Astrocyte (in vitro differentiated cells and primary cell): ENCODE measurements at places on chromosomes 13 and 19.
A peak's percentile ranks its signal among the peaks of the same experiment; 100 is the strongest.

DNA sequence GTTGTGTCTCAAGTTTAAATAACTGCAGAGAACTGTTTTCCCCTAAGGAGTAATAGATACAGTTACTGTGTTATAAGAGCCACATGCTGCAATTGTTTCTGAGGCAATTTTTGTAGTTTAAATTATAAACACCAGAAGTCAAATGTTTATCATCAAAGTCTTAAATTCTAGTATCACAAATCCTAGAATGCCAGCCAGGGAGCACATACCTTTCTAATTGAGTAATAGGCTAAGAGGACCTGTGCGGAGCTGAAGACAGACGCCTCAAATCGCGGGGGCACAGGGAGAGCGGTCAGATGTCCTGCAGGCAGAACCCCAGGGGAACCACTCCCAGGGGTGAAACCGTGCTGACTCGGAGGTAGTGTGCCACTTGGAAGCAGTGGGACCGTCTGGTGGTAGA lies 65.2 kb upstream of the TNFRSF19 start:
- DNase-seq = peak; percentile 81
- H3K27me3 ChIP-seq = no peaks in the 10 kb centered on the region
- H3K4me3 ChIP-seq = no peak overlapping the region
- peak overlapping the region; percentile 98 for H3K27ac ChIP-seq

DNA sequence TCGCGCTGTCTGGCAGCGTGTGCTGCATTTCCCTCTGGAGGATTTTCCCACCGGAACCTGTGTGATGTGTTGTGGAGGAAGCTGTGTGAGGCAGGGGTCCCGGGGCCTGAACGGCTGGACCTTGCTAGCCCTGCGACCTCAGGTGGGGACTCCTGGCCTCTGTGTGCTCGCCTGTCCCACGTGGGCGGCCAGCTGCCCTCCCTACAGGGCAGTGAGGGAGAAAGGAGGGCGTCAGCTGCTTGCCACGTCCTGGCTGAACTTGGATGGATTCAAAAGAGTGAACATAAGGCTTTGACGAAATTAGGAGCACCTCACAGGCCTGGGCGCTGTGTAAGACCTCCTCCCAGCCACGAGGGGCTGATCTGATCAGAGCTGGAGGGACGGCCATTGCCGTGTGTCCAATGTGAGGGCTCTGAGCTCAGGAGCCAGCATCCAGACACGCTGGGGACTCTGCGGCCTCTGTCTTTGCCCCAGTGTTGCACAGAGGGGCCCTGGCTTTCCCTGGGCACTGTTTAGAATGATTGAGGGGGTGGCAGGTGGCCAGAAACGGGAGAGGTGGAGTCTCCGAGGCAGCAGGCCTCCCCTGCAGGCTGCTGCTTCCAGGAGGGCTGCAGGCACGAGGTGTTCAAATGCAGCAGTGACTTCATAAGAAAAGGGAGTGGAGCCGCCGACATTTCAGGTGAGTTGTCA lies 13.0 kb downstream of the TFDP1 start:
- no peaks in the 10 kb centered on the region for H3K27me3 ChIP-seq
- no peaks in the 10 kb centered on the region for H3K4me1 ChIP-seq
- no peak overlapping the region for H3K4me3 ChIP-seq
- no peak for DNase-seq
- peaks cover 10% of the 10 kb centered on the region for H3K36me3 ChIP-seq

DNA sequence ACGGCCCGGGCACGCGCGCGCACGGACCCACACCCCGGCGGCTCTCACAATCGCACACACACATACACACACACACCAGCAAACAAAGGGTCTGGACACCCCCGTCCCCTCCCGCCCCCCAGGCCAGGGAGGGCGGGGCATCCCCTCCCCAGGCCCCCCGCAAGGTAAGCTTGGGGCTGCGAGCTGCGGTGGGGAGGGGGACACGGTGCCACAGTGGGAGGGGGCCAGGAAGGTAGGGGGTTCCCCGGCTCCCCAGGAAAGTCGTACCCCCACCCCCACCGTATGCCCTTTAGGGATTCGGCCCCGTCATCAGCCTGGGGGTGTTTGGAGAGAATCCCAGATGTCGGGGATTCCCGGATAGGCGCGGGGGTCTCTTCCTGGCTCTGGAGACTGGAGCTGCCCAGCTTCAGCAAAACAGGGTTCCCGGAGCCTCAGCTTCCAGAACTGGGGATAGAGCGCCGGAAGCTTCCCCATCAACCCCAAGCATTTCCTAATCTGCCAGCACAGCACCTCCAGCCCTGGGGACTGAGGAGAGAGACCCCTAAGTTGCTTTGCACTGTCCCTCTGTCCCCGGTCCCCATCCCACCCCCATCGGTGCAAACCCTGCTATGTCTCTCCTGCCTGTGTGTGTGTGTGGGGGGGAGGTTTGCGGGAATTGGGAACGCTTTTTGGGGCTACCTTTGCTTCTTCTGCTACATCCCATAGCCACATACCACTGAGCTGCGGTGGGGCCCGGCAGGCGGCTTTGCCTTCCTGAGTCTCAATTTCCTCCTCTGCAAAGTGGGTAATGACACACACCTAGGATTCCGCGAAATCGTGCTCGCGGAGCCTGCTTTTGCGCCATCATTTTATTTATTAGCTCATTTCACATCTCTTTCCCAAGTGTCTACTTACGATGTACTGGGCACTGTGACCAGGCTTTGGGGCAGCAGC lies 1.8 kb upstream of the CDC37 start:
- DNase-seq = no peak
- H3K36me3 ChIP-seq = peaks cover 5% of the 10 kb centered on the region
- peaks cover 2% of the 10 kb centered on the region for H3K27me3 ChIP-seq

GRCh38 chr13:47858042-47859025 lies 142.7 kb downstream of the SUCLA2 start:
- no peaks in the 10 kb centered on the region for H3K36me3 ChIP-seq
- H3K27me3 ChIP-seq = no peaks in the 10 kb centered on the region
- H3K27ac ChIP-seq = no peak overlapping the region
- H3K4me1 ChIP-seq = no peaks in the 10 kb centered on the region

- no peak within 1 kb of the TSS for H3K27ac ChIP-seq
- peaks cover 8% of the 10 kb centered on the region for H3K4me1 ChIP-seq
- no peaks in the 10 kb centered on the region for H3K36me3 ChIP-seq
- peaks cover 34% of the 10 kb centered on the region for H3K27me3 ChIP-seq
These were observed at the start of gene GRIN3B for GRCh38 chr19:1000095-1000494. Gene GRIN3B (plus strand): TSS chr19:1000419. CDS start chr19:1000438, 19 bp downstream.

DNA sequence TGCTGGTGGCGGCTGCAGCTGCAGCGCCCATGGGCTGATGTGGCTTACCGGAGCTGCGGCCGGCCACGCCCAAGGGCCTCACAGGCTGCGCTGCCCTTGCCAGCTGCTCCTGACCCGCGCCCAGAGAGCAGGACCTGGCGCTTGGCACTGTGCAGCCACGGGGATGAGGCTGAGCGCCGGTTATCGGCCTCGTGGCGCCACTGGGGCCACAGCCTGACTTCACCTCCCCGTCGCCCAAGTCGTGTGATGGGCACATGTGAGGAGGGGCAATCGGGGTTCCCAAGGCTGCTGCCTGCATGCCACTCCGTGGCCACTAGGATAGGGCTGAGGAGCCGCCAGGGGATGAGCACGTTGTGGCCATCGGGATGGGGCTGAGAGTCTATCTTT lies 77.2 kb upstream of the PABPC3 start:
- DNase-seq = no peak
- no peaks in the 10 kb centered on the region for H3K4me1 ChIP-seq
- H3K27ac ChIP-seq = no peak overlapping the region
- H3K36me3 ChIP-seq = no peaks in the 10 kb centered on the region

- H3K4me1 ChIP-seq = peaks cover 3% of the 10 kb centered on the region
- H3K27ac ChIP-seq = no peak overlapping the region
- no peaks in the 10 kb centered on the region for H3K36me3 ChIP-seq
- DNase-seq = no peak
- H3K27me3 ChIP-seq = no peaks in the 10 kb centered on the region
These were observed 41.2 kb upstream of the ARGLU1 start for GRCh38 chr13:106609116-106609515.

GRCh38 chr13:39451301-39451700 lies 151.7 kb downstream of the LHFPL6 start:
- no peaks in the 10 kb centered on the region for H3K36me3 ChIP-seq
- peak; percentile 25 for DNase-seq
- no peak overlapping the region for H3K27ac ChIP-seq

DNA sequence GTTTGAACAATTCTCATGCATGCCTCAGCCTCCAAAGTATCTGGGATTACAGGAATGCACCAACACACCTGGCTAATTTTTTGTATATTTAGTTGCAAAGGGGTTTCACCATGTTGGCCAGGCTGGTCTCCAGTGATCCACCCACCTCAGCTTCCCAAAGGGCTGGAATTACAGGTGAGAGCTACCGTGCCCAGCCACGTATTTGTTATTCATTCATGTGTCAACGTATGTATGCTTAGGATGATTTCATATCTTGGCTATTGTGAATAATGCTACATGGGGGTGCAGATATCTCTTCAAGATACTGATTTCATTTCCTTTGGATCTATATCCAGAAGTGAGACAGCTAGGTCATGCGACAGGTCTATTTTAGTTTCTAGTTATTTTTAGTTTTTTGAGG lies 113.4 kb downstream of the TSHZ3 start:
- H3K27me3 ChIP-seq = no peaks in the 10 kb centered on the region
- H3K4me3 ChIP-seq = no peak overlapping the region
- H3K4me1 ChIP-seq = peaks cover 3% of the 10 kb centered on the region
- no peak overlapping the region for H3K27ac ChIP-seq
- no peak for DNase-seq

GRCh38 chr13:42409551-42409950 lies 137.6 kb downstream of the AKAP11 start:
- H3K27me3 ChIP-seq = no peaks in the 10 kb centered on the region
- no peak overlapping the region for H3K27ac ChIP-seq
- H3K4me1 ChIP-seq = no peaks in the 10 kb centered on the region
- no peak for DNase-seq

DNA sequence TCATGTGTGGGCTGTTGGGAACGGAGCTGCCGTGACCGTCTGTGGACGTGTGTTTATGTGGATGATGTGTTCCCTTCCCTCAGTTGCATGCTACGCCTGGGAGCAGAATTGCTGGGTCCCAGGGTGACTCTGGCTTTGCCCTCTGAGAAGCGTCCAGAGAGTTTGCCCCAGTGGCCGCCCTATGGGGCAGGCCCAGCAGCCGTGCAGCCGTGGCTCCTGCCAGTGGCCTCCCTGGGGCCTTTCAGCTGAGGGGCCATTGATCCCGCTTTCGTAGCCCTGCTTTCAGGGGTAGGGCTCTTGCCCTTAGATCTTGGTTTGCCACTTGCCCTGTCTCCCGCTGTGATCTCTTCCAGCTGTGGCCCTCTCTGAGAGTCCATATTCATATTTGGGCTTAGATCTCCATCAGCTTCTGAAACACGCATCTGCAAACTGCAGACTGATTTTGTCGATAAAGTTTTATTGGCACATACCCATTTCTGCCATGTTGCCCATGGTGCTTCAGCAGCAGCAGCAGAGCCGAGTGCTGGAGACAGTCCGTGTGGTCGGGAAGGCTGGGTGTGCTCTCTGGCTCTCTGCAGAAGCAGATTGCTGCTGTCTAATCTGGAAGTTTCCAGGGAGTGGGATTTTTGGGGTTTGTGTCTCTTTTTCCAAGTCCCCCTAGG lies 17.6 kb downstream of the GNA11 start:
- H3K27ac ChIP-seq = no peak overlapping the region
- no peak for DNase-seq
- H3K4me3 ChIP-seq = no peak overlapping the region
- H3K4me1 ChIP-seq = no peaks in the 10 kb centered on the region
- no peaks in the 10 kb centered on the region for H3K27me3 ChIP-seq
- no peaks in the 10 kb centered on the region for H3K36me3 ChIP-seq

DNA sequence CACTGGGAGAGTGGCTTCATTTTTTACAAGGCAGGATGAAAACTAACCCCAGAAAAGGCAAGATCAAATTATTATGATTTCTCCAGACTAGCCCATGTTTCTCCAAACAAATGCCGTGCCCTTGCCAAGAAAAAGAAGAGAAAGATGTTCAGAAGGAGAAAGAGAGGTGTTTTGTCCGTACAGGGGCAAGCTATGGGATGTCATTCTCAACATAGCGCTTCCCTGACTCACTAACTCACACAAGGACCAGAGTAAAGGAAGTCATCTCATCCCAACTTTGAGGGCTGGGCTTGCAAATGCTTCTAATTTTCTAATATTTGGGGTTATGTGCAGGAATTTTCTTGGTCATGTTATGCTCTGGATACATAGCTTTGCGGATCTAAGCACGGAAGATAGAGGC lies 224.2 kb upstream of the MAB21L1 start:
- H3K36me3 ChIP-seq = no peaks in the 10 kb centered on the region
- peaks cover 34% of the 10 kb centered on the region for H3K4me1 ChIP-seq
- peak overlapping the region; percentile 83 for H3K27ac ChIP-seq
- H3K4me3 ChIP-seq = peak overlapping the region; percentile 32

GRCh38 chr13:42977219-42977659 lies 14.8 kb downstream of the EPSTI1 start:
- no peaks in the 10 kb centered on the region for H3K36me3 ChIP-seq
- DNase-seq = no peak
- no peaks in the 10 kb centered on the region for H3K4me1 ChIP-seq
- H3K27ac ChIP-seq = no peak overlapping the region
- no peak overlapping the region for H3K4me3 ChIP-seq
- H3K27me3 ChIP-seq = no peaks in the 10 kb centered on the region

DNA sequence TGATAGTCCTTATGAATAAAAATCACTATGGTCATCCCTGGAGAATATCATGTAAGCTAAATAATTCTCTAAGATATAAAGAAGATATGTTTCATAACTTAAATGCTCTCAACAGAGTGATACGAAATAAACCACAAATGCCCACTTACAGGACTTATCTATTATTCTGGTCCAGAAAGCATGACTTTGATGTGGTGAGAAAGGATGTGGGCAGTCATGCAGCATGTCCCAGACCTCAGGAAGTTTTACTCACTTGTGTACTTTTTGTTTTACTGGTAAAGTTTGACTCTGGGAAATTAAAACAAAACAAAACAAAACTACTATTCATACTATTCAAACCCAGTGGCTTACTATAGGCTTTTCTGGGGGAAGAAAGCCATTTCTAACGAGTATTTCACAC lies 483.2 kb upstream of the SLITRK6 start:
- H3K36me3 ChIP-seq = no peaks in the 10 kb centered on the region
- H3K4me3 ChIP-seq = no peak overlapping the region
- H3K4me1 ChIP-seq = peaks cover 3% of the 10 kb centered on the region

GRCh38 chr13:83498481-83499190 lies 383.6 kb downstream of the SLITRK1 start:
- no peaks in the 10 kb centered on the region for H3K4me1 ChIP-seq
- peak; percentile 37 for DNase-seq
- H3K4me3 ChIP-seq = no peak overlapping the region
- H3K27me3 ChIP-seq = no peaks in the 10 kb centered on the region
- H3K27ac ChIP-seq = peak overlapping the region; percentile 2
- H3K36me3 ChIP-seq = no peaks in the 10 kb centered on the region

DNA sequence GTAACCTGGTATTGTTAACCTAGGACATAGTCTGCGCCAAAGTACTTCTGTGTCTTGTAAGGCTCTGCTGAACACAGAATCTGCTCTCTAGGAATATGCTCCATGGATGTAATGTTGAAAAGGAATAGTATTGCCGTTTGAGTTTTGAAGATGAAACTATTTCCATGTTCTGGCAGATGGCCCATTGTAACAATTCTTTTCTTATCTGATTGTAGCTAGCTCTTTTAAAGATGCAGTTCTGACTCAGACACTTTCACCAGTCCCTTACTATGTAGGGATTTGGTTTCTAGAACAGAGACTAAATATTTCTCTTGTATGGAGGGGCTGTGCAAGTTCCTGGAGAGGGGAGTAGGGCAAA lies 185.6 kb downstream of the MTUS2 start:
- no peaks in the 10 kb centered on the region for H3K4me1 ChIP-seq
- H3K4me3 ChIP-seq = no peak overlapping the region
- no peak for DNase-seq
- H3K27ac ChIP-seq = no peak overlapping the region
- no peaks in the 10 kb centered on the region for H3K27me3 ChIP-seq
